ENCODE measurements at places on chromosomes 12 and 14. TPM values are rescaled to one million over a fixed set of nuclear protein-coding genes. Genes with fewer than 3 reads are reported as not detected.

Gene CLMN
- total RNA-seq = 2.5 TPM

Gene IFNG-AS1
- not detected for total RNA-seq

Gene ACOT4
- total RNA-seq = 0.27 TPM

Gene MEG3
- total RNA-seq = 12.6 TPM

Gene SMIM41
- not detected for total RNA-seq

Gene RAD51AP1
- total RNA-seq = 11.6 TPM
